ENCODE measurements at places on chromosomes 4 and X. TPM values are rescaled to one million over a fixed set of nuclear protein-coding genes. Genes with fewer than 3 reads are reported as not detected.

DNA sequence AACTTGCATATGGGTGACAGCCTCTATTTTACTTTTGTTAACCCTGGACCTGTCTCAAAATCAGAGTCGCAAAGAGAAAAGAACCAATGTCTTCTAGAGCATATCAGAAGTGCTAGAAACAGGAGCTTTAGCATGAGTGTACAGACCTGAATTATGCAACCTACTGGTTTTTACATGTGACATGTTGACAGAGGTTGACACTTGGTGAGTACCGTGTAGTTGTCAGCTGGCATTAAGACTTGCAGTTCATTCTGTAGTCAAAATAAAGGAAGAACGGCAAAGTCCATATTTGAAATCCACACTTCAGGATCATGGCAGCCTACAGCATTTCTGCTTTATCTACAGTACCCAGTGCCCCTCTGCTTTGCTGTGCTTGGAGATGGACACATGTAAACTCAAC lies 291.9 kb upstream of the TENM3 start:
- no peak for DNase-seq

GRCh38 chrX:13474164-13474516 lies 95.3 kb upstream of the EGFL6 start:
- DNase-seq, result no peak

DNA sequence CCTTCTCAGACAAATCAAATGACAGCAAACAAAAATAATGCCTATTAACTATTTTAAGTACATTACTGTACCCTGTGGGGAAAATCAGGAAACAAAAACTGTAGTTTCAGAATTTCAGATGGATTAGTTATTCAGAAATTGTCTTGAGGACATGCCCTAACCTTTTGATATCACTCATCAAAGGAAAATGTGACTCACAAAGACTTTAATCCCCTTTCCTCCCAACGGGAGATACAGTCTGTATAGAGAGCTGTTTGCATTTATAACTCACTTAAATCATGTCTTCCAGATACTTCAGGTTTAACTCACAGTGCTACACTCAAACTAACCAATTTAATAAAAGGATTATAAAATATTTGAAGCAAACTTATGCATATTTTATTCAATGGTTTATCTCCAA lies 304.0 kb downstream of the MAPK10 start:
- no peak for DNase-seq

GRCh38 chr4:181594188-181594587 lies 649.0 kb upstream of the TENM3 start:
- DNase-seq, result no peak

DNA sequence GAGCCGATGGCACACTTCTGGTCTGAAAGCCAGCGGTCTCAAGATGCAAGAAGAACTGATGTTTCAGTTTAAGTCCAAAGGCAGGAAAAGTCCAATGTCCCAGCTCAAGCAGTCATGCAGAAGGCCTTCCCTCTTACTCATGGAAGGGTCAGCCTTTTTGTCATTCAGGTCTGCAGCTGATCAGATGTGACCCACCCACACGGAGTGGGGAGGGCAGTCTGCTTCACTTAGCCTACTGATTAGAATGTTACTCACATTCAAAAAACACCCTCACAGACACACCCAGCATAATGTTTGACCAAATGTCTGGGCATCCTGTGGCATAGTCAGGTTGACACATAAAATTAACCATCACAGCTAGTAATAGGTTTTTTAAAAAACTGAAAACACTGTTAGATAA lies 6.6 kb downstream of the HCCS start:
- no peak for DNase-seq

The DCAF4L1 gene
- total RNA-seq, result 0.23 TPM

The PHOX2B gene
- total RNA-seq, result not detected

The MAGEC1 gene
- total RNA-seq, result 3.9 TPM

The GPC3 gene
- 0.34 TPM for total RNA-seq

The MAGEB2 gene
- 42.1 TPM for total RNA-seq

Data from Daoy (cell line).